Activated T-helper 1 cell treated with Interleukin-2 at 50 U/mL for 16 hours (primary cell): ENCODE measurements at places on chromosomes 3 and 15.

- no peak for DNase-seq
These were observed 79.8 kb upstream of the MEF2A start for GRCh38 chr15:99485992-99486370.

- DNase-seq: no peak
These were observed 23.5 kb upstream of the LRTM1 start for GRCh38 chr3:54951405-54951804.

GRCh38 chr3:170506556-170506955 lies 79.3 kb downstream of the SLC7A14 start:
- DNase-seq: no peak

DNA sequence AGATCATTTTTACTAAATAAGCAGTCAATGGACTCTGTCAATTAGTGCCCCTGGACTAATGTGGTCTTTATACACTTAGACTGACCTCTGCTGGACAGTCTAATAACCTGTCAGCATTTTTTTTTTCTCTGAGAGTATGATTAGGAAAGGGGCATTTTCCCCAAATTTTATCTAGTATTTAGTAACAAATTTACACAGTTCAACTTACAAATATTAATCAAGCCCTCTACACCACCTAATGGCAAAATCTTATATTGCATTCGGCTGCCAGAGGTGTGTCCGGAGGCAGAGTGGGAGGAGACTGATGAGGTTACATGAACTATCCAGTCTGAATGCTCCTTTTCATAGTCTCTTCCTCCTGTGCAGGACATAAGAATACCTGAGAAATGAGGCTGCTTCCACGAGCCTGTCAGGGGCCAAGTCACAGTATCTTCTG lies 36.0 kb upstream of the COLQ start:
- peak; percentile 13 for DNase-seq

GRCh38 chr15:33722005-33722672 lies 246.2 kb upstream of the CHRM5 start:
- no peak for DNase-seq
